Gastroesophageal sphincter (tissue), 4 donors: ENCODE measurements at places on chromosomes 3 and 15. TPM values are rescaled to one million over a fixed set of nuclear protein-coding genes. Genes with fewer than 3 reads are reported as not detected.

DNA sequence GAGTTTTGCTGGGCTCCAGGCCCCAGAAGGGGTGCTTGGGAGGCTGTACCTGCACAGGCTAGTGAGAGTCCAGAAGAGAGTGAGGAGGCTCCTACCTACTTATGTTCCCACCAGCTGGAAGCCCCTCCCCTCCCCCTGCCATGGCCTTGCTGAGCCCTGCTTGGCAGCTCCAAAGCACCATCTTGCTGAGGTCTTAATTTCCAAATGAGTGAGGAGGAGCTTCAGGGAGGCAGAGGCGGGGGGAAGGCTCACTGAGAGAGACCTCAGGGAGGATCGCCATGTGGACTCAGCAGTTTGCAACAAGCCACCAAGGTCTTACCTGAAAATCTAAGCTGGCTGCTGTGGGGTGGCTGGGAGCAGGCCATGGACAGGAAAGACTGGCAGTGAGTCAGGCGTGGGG lies 8.7 kb upstream of the CACNA2D2 start:
- no peak for ATAC-seq

DNA sequence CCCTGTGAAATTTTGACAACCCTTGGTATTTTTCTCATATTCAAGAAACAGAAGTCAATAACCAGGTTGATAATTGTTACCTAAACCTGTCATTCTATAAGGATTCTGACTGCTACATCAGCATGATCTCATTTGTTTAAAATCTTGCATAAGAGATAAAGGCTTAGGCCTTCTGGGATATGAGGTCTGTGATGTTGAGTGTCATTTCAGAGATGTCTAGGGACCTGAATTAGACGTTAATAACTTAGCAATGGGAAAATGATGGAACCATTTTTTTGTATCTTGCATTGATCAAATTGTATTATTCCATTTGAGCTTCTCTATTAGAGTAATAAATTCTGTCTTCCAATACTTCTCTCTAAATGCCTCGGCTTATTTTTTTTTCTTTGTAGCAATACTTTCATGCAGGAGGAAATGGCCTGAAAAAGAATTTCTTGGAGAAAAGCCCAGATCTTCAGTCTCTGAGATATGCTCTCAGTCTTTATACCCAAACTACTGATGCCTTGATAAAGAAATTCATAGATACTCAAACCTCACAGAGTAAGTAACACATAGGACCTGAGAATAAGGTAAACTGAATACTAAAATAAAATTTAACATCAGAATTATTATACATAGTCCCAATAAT lies 589.3 kb downstream of the UNC13C start:
- no peak for ATAC-seq

GRCh38 chr3:169668072-169668956 lies 4.8 kb upstream of the MECOM start:
- ATAC-seq: peak; percentile 26

- ATAC-seq: no peak
Observed at GRCh38 chr3:178971614-178972013, 100.0 kb downstream of the ZMAT3 start.

DNA sequence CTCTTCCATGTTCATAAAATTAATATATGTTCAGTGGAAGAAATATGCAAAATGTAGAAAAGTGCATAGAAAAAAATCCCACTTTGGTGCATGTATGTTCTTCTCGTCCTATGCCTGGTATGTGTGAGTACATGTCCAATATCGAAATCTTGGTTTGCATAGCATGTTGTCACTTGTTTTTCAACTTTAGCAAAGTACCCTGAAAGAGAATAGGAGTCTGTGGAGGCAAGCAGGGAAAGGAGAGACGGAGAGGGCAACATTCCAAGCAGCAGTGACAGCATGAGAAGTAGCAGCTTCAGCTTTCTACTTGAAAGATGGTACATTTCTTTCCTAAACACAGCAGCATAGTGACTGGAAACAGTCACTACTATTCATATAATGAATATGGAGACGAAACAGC lies 56.8 kb upstream of the CACNA2D3 start:
- ATAC-seq: no peak

DNA sequence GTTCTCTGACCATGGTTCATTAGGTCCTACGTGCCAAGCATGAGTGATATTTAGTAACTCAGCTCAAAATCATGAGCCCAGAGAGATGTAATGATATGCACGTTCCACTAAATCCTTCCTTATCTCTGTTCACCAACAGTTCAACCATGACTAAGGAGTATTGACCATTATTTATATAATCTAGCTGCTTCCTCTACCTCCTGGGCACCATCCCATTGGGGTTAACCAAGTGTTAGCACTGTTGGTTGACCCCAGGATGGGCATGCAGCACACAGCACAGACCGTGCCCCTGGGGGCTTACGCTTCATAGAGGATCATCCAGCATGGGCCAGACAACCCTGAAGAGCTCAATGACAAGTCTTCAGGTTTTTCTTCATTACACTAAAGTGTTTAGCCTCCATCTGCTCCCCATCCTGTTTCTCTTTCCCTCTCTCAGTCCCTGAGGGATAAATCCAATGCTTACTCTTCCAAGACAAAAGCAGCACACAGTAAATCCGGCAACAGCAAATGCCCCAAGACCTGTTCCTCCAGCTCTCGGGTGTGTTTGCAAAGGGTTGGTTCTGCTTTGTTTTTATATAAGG lies 10.4 kb downstream of the FAM174B start:
- ATAC-seq: no peak

DNA sequence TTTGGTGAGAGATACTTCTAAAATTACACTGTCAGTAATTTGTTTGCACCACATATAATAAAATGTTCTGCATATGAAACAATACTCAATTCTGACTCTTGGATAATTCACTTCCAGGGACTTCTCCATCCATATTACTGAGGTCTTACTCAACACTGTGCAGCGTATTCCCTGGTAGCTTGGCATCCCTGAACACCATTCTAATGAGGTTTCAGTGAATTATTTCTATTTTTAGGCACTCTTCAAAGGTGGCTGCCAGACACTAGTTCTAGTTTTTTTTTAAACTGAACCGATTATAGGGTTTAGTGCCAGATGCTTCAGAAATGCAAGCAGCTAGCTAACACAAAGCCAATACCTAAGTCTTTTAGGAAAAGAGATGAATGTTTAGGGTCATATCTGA lies 283.3 kb downstream of the FEZF2 start:
- ATAC-seq: no peak

- no peak for ATAC-seq
Observed at GRCh38 chr15:51378406-51378805, 37.0 kb downstream of the GLDN start.

- ATAC-seq: no peak
Observed at GRCh38 chr3:173958805-173959204, 561.3 kb downstream of the NLGN1 start.

GRCh38 chr3:184178521-184179138 lies 4.0 kb downstream of the AP2M1 start:
- ATAC-seq: no peak

GRCh38 chr3:70277304-70277703 lies 35.1 kb downstream of the MDFIC2 start:
- ATAC-seq: no peak

DNA sequence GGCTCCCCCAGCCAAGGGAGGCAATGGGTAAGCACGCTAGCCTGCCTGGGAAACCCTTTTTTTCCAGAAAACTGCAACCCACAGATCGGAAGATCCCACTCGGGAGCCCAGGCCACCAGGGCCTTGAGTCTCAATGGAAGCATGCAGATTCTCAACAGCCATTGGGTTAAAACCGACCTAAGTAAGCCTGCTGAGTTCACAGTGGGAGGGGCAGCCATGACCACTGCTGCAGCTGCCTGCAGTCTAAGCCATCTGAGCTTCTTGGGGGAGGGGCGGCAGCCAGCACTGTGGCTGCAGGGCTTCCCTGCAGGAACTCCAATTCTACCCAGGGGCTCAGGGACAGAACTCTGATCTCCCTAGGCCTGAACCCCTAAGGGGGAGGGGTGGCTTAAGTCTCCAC lies 82.0 kb downstream of the DPPA2 start:
- no peak for ATAC-seq

- peak; percentile 35 for ATAC-seq
Observed at GRCh38 chr3:136862617-136863322, 762 bp downstream of the NCK1 start.

GRCh38 chr15:71734709-71735384 lies 75.5 kb upstream of the NR2E3 start:
- ATAC-seq: no peak

DNA sequence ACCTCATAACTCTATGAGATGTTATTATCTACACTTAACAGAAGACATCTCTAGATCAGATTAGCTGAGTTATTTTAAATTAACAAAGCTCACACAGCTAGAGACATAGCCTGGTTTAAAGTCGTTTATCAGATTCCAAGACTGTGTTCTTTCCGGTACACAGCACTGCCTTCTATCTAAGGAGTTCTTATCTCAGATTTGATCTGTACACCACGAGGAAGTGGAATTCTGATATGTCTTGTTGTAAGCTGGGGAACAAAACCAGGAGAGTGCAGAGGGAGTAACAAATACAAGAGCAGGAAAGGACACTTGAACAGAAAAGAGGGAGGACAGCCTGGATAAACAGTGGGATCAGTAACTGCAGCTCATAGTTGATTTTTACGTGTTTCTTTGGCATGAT lies 61.7 kb upstream of the KCNMB2 start:
- no peak for ATAC-seq

- ATAC-seq: no peak
Observed at GRCh38 chr3:145182196-145182911, 978.6 kb downstream of the PLOD2 start.

GRCh38 chr15:51828621-51829375 lies 655 bp upstream of the TMOD3 start:
- no peak for ATAC-seq

DNA sequence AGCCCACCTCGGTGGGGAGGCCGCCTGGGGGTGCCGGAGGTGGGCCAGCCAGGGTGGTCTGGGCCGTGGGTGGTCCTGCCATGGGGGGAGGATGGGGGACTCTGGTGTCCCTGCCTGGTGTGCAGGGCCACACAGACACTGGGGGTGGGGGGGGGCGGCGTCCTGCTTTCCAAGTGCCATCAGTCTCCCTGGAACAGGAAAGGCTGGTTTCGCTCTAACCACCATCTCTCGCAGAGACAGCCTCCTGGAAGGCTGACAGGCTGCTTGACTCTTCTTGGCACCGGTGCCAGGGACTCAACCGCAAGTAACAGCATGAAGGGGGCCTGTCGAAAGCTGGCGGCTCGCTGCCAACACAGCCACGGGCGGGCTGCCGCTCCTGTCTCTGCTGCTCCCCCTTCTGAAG lies 40.3 kb downstream of the RGMA start:
- peak; percentile 32 for ATAC-seq

DNA sequence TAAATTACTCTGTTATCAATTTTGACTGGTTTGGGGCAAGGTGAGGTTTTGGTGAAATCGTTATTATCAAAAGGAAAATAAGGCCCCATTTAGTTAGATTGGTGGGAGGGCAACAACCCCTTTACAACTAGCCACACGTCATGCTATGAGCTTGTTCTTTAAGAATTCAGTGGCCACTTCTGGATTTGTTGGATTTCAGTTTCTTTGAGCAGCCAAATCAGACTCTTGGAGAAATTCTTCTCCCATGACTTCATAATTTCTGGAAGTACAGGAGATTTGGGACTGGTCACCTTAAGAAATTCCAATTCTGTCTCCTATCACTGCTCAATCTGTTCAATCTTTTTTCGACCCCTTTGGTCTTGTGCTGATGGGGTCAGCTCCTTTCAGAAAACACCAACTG lies 14.8 kb upstream of the WNT5A start:
- ATAC-seq: no peak

GRCh38 chr15:61750271-61751084 lies 309.8 kb downstream of the VPS13C start:
- no peak for ATAC-seq

GRCh38 chr3:125280668-125281361 lies 68.3 kb upstream of the SLC12A8 start:
- no peak for ATAC-seq

DNA sequence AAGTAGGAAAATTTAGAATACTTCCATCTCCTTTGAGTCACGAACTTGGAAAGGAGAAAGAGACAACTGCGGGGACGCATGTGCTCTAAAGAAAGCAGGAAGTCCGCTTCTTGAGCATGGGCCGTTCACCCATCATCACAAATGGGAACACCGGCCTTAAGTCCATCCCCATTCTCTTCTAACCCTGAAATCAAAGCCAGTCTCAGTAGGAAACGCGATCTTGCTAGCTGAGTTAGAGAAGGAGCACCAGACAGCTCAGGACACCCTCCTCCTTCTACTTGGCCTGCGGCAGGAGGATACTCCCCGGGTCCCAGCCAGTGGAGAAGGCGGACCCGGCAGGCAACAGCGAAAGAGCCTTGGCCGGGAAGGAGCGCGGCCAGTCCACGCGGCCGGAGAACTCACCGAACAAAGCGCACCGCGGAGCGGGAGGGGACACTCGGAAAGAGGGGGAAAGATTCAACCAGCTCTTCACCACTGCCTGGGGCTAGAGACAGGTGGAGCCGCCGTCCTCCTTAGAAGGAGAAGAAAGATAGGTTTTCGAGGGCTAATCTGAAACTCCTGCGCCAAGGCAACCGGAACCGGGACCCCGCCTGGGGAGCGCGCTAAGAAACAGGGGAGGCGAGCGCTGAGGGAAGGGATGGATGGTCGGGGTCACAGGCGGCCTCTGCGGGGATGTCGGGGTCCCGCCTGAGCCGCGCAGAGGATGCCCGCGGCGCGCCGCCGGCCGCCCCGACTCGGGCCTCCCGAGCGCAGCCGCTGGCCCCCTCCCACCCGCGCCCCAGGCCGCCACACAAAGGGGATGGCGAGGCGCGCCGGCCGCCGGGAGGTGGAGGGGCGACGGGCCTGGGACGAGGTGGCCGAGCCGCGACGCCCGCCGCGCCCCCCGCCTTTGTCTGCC lies 818 bp downstream of the SLC4A7 start:
- ATAC-seq: peak; percentile 13

GRCh38 chr15:67927501-67928168 lies 87.8 kb upstream of the RNU6-1 start:
- ATAC-seq: peak; percentile 84

GRCh38 chr15:99546441-99547100 lies 19.2 kb upstream of the MEF2A start:
- ATAC-seq: no peak

DNA sequence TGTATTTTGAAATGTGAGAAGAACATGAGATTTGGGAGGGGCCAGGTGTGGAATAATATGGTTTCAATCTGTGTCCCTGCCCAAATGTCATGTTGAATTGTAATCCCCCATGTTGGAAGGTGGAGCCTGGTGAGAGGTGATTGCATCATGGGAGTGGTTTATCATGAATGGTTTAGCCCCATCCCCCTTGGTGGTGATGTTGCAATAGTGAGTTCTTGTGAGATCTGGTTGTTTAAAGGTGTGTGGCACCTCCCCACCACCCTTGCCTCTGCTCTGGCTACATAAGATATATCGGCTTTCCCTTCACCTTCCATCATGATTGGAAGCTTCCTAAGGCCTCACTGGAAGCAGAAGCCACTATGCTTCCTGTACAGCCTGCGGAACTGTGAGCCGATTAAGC lies 23.9 kb upstream of the TMEM108 start:
- ATAC-seq: no peak

- ATAC-seq: no peak
Observed at GRCh38 chr3:179016979-179017670, 54.5 kb downstream of the ZMAT3 start.

- peak; percentile 89 for ATAC-seq
Observed at GRCh38 chr15:101240358-101240757, 11.5 kb downstream of the CHSY1 start.

RTP3 gene
- not detected for total RNA-seq

GP9 gene
- total RNA-seq: not detected

ALG3 gene
- 30.0 TPM for total RNA-seq

GUCA1C gene
- not detected for total RNA-seq

ZDHHC23 gene
- 1.2 TPM for total RNA-seq

ZNF148 gene
- total RNA-seq: 38.5 TPM

CLDN1 gene
- 3.0 TPM for total RNA-seq

RBMS3 gene
- 76.0 TPM for total RNA-seq

GRAMD1C gene
- not detected for total RNA-seq
